HS-5 (cell line): ENCODE measurements at places on chromosomes 13 and 19.
A peak's percentile ranks its signal among the peaks of the same experiment; 100 is the strongest.

- no peak for DNase-seq
Observed at GRCh38 chr19:27759896-27760295, 1453.1 kb downstream of the UQCRFS1 start.

GRCh38 chr13:58855283-58855682 is 1223.7 kb downstream of the PCDH17 start:
- DNase-seq, result peak; percentile 34

GRCh38 chr13:110746438-110746837 is 32.9 kb downstream of the ING1 start:
- no peak for DNase-seq

DNA sequence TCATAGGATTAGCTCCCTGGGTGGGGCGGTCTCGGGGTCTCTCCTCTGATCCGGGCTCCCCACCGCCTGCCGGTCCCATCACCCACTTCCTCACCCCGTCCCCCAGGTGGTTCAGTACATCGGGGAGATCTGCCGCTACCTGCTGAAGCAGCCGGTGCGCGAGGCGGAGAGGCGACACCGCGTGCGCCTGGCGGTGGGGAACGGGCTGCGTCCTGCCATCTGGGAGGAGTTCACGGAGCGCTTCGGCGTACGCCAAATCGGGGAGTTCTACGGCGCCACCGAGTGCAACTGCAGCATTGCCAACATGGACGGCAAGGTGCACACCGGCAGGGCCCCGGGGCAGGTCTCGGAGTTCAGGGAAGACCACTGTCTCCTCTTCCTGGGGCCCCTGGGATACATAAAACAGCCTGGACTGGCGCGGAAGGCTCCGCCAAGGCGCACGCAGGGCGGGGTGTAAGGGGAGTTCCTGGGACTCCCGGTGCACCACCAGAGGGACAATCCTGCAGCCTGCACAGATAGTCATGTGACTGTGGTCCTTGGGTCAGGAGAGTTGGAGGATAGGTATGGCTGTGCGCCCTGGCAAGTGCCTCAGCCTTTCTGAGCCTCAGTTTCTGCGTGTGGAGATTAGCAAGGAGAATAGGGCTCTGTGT is 14.2 kb upstream of the PGLS start:
- DNase-seq, result no peak

DNA sequence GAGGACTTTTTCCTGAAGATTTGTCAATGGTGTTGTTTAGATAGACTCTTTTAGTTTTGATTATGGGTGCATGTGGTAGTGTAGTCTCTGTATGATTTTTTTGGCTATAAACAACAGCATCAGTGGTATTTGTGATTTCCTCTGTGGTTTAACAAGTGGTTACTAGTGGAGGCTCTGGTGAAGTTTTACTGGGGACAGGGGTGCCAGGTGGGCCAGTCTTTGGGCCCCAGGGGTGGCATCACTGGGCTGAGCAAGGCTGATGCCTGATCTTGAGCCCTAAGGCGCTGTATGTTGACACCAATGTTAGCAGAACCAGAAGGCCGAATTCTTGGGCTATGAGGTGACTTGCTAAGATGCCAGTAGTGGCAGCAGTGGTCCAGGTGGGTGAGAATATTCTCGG is 811.4 kb downstream of the DACH1 start:
- DNase-seq, result no peak

GRCh38 chr13:30816736-30817135 is 81.4 kb downstream of the ALOX5AP start:
- DNase-seq, result no peak

GRCh38 chr19:32971012-32971595 is 654 bp downstream of the CEP89 start:
- DNase-seq, result no peak

GRCh38 chr13:32299893-32300292 is 15.3 kb downstream of the ZAR1L start:
- DNase-seq, result no peak

- DNase-seq, result no peak
Observed at GRCh38 chr13:32134241-32135055, 102.9 kb downstream of the FRY start.

DNA sequence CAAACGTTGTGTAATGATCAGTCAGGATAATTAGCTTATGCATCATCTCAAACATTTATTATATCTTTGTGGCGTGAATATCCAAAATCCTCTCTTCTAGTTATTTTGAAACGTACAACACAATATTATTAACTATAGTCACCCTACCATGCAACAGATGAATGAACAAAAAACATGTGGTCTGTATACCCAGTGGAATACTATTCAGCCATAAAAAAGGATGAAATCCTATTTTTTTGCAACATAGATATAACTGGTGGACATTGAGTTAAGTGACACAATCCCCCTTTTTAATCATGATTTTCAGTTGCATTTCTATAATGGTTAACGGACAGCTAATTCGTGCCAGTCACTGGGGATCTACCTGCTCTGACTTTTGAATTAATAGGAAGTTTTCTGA is 145.6 kb downstream of the SOX1 start:
- no peak for DNase-seq

DNA sequence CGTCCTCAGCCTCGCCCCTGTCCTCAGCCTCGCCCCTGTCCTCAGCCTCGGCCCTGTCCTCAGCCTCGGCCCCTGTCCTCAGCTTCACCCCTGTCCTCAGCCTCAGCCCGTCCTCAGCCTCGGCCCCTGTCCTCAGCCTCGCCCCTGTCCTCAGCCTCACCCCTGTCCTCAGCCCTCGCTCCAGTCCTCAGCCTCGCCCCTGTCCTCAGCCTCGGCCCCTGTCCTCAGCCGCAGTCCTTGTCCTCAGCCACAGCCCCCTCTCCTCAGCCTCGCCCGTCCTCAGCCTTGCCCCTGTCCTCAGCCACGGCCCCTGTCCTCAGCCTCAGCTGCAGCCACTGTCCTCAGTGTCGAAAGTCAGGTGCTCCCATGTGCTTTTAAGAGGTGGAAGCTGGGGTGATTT is 10.5 kb downstream of the C13orf46 start:
- no peak for DNase-seq

- no peak for DNase-seq
Observed at GRCh38 chr13:44437356-44438233, 64.0 kb downstream of the SERP2 start.

DNA sequence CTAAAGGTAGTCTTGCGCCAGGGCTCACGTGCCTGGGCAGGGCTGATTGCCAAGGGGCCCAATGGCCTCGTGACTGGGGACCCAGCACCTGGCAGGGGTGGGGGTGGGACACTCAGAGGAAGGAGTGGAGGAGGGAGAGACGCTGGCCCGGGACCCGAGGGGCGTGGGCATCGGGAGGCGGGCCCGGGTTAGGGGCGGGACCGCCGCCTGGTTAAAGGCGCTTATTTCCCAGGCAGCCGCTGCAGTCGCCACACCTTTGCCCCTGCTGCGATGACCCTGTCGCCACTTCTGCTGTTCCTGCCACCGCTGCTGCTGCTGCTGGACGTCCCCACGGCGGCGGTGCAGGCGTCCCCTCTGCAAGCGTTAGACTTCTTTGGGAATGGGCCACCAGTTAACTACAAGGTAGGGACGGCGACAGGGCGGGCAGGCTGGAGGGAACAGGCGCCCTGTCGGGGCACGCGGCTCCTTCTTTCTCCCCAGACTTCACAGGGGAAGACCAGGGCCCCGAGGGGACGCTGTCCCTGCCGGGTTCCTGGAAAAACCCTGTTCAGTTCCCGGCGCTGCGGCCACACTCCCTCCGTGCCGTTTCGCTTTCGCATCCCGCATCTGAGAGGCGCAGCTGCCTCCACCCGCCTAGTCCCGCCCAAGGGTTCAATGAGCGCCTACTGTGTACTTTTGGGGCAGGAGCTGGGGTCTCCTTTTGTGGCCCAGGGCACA is at the start of gene IFI30:
IFI30 (plus strand) TSS at position 242 of the 717 bp plus-strand sequence; CDS start at position 271, 29 bp downstream.
- no peak for DNase-seq

DNA sequence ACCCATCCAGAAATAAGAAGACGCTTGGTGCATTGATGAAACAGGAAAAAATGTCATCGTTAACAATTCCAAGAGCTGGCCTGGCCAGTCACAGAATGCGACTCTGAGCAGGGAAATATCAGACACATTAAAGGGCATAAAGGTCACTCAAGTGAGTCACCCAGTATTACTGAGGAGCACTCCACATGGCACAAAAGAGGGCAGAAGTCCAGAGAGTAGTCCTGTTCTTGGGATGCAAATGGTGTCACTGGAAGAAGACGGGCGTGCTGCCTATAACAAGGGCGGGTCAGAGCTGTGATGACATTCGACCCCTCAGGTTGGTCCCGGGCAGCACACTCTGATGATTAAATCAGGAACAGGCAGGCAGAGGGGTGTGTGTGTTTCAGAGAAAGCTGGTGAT is 720.3 kb downstream of the UQCRFS1 start:
- DNase-seq, result no peak

- no peak for DNase-seq
Observed at GRCh38 chr19:23093832-23094231, 23.0 kb upstream of the ZNF730 start.

DNA sequence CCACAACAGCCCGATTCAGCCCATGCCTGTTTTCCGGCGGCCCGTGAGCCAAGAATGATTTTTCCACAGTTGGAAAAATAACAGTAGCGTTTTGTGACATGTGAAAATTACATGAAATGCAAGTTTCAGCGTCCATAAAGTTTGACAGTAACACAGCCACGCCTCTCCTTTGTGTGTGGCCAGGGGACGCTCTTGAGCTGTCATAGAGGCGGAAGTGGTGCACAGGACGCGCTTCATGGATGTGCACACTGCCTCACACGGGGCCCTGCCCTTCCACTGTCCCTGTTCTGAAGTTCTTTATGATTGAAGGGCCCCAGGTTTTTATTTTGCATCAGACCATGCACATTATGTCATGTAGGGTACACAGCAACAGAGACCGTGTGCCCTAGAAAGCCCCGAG is 12.4 kb upstream of the ELAVL1 start:
- DNase-seq, result no peak

- no peak for DNase-seq
Observed at GRCh38 chr13:40271931-40272775, 394.3 kb downstream of the FOXO1 start.

- no peak for DNase-seq
Observed at GRCh38 chr19:2274185-2274711, 7.7 kb downstream of the PEAK3 start.

GRCh38 chr19:53541971-53542370 is 4.0 kb downstream of the ZNF331 start:
- DNase-seq, result no peak

DNA sequence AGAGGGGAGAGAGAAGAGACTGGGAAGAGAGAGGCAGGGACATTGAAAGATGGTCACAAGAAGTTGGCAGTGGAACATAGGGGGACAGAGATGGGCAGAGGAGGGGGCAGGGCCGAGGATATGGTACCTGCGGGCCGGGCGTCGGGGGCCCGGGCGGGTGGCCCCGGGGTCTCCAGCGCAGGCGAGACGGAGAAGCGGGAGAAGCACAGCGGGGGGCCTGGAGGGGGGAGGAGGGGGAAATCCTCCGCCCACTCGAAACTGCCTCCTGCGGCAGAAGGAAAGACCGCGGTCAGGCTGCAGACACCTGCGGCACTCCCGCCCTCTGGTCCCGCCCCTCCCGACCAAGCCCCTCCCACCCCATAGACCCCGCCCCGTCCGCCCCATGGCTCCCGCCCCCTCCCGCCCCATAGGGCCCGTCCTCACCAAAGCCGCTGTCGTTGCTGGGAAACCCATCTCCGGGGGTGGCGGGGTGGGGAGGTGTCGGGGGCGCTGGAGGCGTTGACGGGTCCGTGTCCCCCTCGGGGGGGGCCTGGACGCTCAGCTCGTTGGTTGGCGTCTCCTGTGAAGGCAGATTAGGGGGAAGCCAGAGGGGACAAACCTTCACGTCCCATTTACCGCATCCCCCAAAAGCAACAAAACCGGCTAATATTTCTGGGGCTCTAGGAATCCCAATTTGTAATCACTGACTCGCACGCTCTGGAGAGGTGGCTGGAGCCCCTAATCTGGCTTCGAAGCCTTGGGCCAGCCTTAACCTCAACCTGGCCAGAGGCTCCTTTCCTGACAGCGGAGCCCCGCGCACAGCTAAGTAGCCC is 20.4 kb downstream of the LMTK3 start:
- no peak for DNase-seq

DNA sequence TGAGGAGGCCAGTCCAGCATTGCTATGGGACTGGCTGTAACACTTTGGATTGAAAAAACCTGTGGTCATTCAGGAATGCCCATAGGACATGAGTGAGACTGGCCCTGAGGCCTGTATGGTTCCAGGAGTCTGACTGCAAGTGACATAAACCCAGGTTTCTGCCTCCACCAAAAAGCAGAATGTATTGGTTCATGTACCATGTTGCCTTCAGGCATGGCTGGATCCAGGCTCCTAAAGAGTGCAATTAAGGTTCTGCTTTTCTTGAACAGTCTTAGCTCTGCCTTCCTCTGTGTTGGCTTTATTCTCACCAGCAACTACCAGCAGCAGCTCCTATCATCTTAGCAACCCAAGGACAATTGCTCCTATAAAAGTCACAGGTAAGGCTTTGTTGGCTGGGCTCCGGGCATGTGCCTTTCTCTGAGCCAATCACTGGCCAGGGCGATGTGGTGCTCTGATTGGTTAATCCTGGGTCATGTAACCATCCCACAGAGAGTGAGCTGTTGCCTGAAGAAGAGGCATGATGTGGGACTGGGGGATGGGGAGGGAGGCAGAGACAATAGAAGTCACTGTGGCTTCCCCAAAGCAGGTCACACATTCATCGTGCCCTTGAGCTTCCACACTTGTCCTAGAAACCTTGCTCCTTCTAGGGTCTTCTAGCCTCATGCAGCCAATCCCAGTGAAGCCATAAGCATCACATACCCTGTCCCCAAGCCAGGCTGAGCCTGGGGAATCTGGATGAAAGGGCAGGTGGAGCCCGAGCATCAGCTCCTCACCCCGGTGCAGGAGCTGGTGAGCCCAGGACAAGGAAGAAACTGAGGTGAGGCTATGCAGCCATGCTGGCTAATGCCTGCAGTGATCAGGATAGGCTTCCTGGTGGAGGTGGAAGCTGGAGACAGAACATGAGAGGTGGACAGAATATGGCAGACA is 123.9 kb downstream of the URI1 start:
- no peak for DNase-seq

DNA sequence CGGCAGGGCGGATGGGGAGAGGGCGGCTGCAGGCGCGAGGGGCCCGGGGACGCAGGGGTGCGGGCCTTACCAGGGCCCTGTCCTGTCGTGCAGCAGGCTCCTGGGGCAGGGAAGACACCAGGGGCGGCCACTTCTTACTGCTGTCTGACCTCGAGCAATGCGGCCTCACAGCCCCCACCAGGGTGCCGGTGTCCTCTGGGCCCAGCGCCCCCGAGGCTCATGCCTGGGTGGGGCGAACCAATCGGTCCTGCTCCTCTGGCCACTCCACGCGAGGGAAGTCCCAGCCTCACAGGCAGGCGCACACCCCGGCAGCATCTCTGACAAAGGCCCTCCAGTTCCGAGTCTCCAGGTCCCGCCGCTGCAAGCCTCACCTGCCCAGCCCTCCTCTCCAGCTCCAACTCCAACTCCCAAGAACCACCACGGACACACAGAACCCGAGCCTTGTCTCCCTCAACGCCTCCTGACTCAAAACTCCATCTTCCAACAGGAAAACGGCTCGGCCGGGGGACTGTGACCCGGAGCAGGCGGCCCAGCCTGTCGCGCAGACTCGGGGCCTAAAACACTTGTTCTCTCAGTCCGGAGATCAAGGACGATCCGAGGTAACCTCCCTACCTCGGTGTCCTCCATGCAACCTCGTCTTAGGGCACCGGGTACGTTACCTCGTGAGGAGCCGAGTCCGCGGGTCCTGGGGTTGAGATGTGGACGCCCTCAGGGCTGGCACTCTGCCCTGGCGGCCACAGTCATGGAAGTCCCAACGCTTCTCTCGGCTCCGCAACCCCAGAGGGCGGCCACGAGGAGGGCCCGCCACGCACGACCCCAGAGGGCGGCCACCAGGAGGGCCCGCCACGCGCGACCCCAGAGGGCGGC is 6.5 kb downstream of the FGF22 start:
- no peak for DNase-seq

GRCh38 chr13:73696271-73696670 is 437.9 kb downstream of the KLF12 start:
- no peak for DNase-seq

- DNase-seq, result no peak
Observed at GRCh38 chr19:6697291-6697690, 23.2 kb downstream of the C3 start.
